Memory B cell (primary cell): ENCODE measurements at places on chromosomes 4 and X.

DNA sequence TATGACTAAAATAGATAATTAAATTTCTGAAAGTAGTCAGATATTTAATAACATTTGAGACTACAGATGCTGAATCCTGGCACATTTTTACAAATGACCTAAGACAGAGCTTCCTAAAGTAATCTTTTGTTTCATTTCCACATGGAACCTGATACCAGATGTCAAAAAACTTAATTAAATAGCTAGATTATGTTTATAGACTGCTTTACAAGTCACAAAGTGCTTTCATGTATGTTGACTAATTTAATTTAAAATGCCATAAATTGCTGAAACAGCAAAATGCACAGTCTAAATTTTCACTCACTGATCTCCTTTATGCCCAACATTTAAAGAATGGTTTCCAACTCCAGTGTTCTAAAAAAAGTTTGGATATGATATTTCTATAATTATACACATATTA, 299.1 kb upstream of the TBX22 start:
- H3K4me3 ChIP-seq: no peak overlapping the region
- H3K36me3 ChIP-seq: no peaks in the 10 kb centered on the region
- no peaks in the 10 kb centered on the region for H3K27me3 ChIP-seq
- no peaks in the 10 kb centered on the region for H3K4me1 ChIP-seq
- DNase-seq: no peak

- no peak overlapping the region for H3K4me3 ChIP-seq
- no peak overlapping the region for H3K27ac ChIP-seq
- H3K27me3 ChIP-seq: no peaks in the 10 kb centered on the region
- H3K36me3 ChIP-seq: no peaks in the 10 kb centered on the region
Measured at GRCh38 chr4:61533140-61533539, 333.0 kb downstream of the ADGRL3 start.

GRCh38 chr4:7062816-7063215, 5.0 kb downstream of the GRPEL1 start:
- no peaks in the 10 kb centered on the region for H3K27me3 ChIP-seq
- DNase-seq: no peak
- peaks cover 18% of the 10 kb centered on the region for H3K4me1 ChIP-seq
- peaks cover 13% of the 10 kb centered on the region for H3K36me3 ChIP-seq

GRCh38 chr4:37758226-37758625, 68.3 kb upstream of the PGM2 start:
- no peaks in the 10 kb centered on the region for H3K36me3 ChIP-seq
- H3K4me1 ChIP-seq: peaks cover 16% of the 10 kb centered on the region
- H3K27ac ChIP-seq: peak overlapping the region; percentile 6
- DNase-seq: no peak
- H3K4me3 ChIP-seq: no peak overlapping the region

DNA sequence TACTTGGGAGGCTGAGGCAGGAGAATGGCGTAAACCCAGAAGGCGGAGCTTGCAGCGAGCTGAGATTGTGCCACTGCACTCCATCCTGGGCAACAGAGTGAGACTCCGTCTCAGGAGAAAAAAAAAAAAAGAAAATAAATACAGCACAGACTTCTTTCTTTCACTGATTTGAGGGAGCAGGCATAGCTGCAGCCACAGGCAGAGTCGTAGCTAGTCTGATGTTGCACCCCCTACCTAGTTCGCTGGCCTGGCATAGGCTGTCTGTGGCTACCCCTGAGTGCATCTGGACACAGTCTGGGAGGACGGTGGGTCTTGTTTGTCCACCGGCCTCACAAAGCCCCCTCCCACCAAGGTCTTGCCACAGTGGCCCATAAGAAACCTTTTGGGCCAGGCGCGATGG, 21.4 kb downstream of the IL3RA start:
- H3K36me3 ChIP-seq: peaks cover 30% of the 10 kb centered on the region
- no peak for DNase-seq
- H3K4me1 ChIP-seq: peaks cover 15% of the 10 kb centered on the region
- no peak overlapping the region for H3K4me3 ChIP-seq
- no peaks in the 10 kb centered on the region for H3K27me3 ChIP-seq

- no peak within 1 kb of the TSS for H3K27ac ChIP-seq
- H3K27me3 ChIP-seq: no peaks in the 10 kb centered on the region
- no peak for DNase-seq
- H3K4me1 ChIP-seq: peaks cover 3% of the 10 kb centered on the region
- no peaks in the 10 kb centered on the region for H3K36me3 ChIP-seq
- peak within 1 kb of the TSS; percentile 24 for H3K4me3 ChIP-seq
Measured at GRCh38 chrX:15269618-15270521, at the start of gene ASB9. TSS of gene ASB9 (minus strand) at chrX:15270083. CDS start at chrX:15269874, 209 bp downstream.

DNA sequence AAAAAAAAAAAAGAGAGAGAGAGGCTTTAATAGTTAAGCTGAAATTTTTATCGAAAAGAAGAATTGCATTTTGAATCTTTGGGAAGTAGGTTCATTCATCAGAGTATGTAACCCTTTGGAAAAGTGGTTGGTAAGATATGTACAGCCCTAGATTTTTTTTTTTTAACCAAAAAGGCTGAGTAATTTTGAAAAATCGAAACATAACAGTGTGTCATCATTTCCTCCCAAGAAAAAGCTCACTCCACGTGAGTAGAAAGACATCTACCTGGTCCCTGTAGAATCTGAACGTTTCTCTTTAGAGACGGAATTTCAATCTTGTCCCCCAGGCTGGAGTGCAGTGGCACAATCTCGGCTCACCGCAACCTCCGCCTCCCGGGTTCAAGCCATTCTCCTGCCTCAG, 16.2 kb downstream of the SHOX start:
- H3K4me3 ChIP-seq: no peak overlapping the region
- no peaks in the 10 kb centered on the region for H3K4me1 ChIP-seq
- no peak overlapping the region for H3K27ac ChIP-seq
- DNase-seq: no peak

DNA sequence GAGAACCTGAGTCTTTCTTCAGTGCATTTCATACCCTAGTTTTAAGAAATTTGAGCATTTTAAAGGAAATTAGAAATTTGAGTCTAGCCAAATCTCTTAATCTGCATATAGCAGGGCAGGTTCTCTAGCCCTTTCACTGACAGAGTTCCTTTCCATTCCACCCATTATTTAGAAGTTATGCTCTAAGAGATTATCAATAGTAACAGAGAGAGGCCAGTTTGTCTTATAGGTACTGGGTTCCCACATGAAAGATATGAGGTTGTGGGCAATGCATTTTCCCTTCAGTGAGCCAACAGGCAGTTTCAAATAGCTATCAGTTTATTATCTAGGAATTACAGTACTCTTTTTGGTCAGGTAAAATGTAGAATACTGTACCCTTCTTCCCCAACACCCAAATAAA, 7.3 kb upstream of the GALNT7 start:
- DNase-seq: no peak
- no peaks in the 10 kb centered on the region for H3K27me3 ChIP-seq
- H3K27ac ChIP-seq: no peak overlapping the region
- H3K36me3 ChIP-seq: peaks cover 4% of the 10 kb centered on the region
